ENCODE measurements at places on chromosomes 6 and 20. TPM values are rescaled to one million over a fixed set of nuclear protein-coding genes. Genes with fewer than 3 reads are reported as not detected.

SNX9 gene
- polyA plus RNA-seq = 7.0 TPM

ELOVL2 gene
- polyA plus RNA-seq = 5.4 TPM

GJA10 gene
- polyA plus RNA-seq = not detected

REM1 gene
- not detected for polyA plus RNA-seq

Data from neural cell (in vitro differentiated cells).